NCI-H2171 (cell line): ENCODE measurements at places on chromosomes 12 and 14.

- no peak for DNase-seq
Observed at GRCh38 chr12:10557329-10557728, 51.6 kb downstream of the EIF2S3B start.

DNA sequence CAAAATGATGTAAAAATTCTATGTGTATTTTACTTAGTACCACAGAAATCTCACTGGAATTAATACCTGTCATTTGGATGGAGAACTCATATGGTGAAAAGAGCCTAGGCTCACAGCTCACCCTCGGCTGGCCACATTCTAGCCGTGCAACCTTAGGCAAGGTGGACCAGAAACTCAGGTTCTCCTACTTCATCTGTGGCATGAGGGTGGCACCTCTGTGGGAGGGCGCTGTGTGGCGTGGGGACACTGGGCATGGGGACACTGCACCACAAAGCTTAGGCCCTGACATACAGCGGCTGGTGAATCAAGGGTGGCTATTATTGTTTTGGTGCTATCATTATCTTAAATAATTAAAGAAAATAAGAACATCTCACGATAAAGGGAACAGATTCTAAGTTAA lies 47.1 kb downstream of the EML1 start:
- no peak for DNase-seq

DNA sequence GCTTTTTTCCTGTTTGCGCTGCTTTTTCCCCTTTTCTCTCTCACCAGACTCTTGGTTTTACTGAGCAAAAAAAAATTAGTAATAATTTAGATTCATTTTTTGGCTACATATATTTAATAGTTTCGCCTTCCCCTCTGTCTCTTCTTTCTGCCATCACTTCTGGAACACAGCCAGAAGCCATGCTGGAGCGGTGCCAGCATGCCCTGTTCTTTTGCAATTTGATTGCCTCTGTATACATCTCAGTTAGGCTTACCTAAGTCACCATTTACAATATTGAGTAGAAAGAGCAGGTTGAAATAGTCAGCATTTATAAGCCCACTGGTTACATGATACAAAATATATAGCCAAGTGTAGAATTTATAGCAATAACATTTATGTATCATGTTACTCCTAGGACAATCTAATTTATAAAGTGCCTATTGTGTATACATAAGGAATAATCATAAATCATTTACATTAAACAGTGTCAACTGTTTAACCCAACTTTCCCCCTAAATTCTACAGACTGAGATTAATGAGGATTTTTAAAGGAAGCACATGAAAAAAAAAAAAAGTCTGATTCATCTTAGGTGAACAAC lies 413.8 kb upstream of the SOX5 start:
- DNase-seq, result no peak

DNA sequence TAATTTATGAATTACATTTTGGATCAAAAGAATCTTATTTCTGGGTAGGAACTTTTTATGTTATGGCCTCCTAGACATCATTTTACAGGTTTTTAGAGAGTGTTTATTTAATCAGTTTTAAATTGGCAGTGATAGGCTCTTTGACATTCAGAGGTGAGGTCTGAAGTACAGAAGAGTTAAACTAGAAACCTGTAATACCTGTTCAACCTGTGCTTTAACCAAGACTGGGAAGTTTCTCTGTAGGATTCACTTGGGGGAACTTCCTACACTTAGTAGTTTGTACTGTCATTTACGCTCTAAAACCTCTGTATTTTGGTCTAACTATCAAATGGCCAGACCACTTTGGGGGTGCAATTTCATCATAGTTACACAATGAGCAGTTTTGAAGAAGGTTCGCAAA lies 35.9 kb downstream of the PLEKHA5 start:
- DNase-seq, result no peak

- DNase-seq, result no peak
Observed at GRCh38 chr14:77979171-77979570, 179.3 kb downstream of the ADCK1 start.

DNA sequence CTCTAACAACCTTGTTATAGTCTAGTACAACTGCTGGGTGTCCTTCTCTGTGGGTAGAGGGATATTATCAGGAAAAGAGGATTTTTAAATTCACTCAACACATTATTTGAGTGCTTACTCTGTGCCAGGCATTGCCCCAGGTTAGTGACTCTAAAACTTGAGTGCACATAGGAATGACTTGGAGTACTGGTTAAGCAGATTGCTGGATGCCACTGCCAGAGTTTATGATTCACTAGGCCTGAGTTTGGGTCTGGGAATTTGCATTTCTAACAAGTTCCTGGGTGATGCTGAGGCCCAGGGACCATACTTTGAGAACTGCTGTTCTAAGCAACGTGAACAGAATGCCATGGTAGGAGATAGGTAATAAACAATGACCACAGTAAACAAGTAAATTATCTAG lies 96.6 kb downstream of the CFAP54 start:
- DNase-seq, result no peak

GRCh38 chr12:51368640-51369517 lies 22.3 kb downstream of the GALNT6 start:
- DNase-seq, result peak; percentile 40

GRCh38 chr14:53462931-53463778 lies 310.0 kb upstream of the DDHD1 start:
- DNase-seq, result no peak

DNA sequence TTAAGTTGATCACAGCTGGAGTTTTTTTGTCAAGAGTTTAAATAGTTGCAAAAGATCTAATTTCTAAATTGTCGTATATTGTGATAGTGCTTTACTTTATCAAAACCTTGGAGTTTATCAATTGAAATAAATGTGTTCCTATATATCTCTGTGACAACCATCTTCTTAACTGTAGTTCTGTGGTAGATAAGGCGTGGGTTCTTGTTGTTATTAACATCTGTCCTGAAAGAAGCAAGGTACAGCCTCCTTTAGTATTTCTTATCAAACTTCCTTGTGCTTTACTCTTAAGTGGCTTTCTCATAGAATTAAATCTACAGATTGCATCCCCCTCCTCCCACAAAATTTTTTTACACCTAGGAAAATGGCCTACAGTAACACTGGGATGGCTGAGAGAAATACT lies 7.3 kb downstream of the SCYL2 start:
- no peak for DNase-seq

GRCh38 chr14:61813096-61813606 lies 50.9 kb downstream of the SNAPC1 start:
- no peak for DNase-seq

DNA sequence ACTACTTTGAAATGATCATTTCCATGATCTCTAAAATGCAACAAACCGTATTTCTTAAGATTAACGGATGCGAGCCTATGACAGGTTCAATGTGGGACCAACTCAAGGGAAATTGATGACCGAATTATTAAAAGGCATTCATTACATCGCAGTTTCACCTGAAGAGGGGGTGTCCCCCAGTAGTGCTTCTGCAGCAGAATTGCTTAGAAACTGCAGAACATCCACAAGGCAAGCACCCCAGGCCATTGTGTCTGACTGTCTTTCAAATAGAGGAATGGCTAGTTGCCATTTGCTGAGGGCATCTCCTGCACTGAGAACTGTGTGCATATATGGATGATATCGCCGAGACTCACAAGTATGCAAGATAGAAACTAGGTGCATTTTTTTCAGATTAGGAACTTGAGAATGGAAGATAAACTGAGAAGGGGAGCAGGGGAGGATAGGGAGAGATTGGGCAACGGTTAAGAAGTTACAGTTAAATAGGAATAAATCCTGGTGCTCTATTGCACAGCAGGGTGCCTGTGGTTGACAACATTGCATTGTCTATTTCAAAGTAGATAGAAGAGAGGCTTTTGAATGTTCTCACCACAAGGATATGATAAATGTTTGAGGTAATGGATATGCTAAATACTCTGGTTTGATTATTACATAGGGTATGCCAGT lies 234.3 kb upstream of the PLEKHG7 start:
- no peak for DNase-seq

- DNase-seq, result no peak
Observed at GRCh38 chr14:56979936-56980335, 169.7 kb upstream of the OTX2 start.

DNA sequence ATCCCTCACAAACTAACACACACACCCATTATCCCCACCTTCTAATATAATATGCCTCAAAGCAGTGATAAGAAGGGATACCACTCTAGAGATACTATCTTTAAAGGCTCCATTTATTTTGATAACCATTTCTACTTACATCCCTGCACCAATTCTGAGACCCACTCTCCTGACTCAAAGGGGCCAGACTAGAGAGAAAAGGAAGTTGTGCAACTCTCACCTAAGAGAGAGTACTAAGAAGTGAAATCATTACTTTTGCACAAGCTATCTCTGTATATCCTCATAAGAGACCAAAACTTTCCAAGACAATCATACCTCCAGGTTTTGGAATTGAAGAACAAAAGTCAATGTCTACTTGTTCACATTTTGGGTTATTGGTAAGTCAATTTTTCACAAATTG lies 45.4 kb upstream of the USP15 start:
- no peak for DNase-seq

DNA sequence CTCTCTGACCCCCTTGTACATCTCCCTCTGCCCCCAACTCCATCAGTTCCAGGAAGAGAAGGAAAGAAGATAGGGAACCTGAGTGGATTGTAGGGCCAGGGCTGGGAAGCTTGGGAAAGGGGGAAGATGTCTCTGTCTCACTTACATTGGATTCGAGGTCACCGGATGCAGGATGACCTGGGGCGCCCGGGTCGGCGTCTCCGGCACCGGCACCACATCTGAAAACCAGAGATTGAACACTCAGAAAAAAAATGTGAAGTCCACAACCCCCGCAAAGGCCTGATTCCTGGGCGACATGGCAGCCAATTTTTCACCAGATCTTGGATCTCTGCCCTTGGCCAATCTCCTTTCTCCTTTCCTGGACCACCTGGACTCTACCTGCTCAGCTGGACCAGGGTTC lies 169.4 kb upstream of the NOS1 start:
- no peak for DNase-seq

- DNase-seq, result no peak
Observed at GRCh38 chr14:35261774-35262173, 30.4 kb upstream of the PSMA6 start.
